ENCODE measurements at places on chromosomes 1 and 21. TPM values are rescaled to one million over a fixed set of nuclear protein-coding genes. Genes with fewer than 3 reads are reported as not detected.

TP73 gene
- under 0.01 TPM for total RNA-seq

NBPF4 gene
- total RNA-seq: not detected

RPTN gene
- 0.53 TPM for total RNA-seq

ADIPOR1 gene
- total RNA-seq: 178 TPM

AQP10 gene
- 0.13 TPM for total RNA-seq

OR2L8 gene
- total RNA-seq: not detected

LAMTOR2 gene
- total RNA-seq: 74.6 TPM

LENEP gene
- not detected for total RNA-seq

SNX7 gene
- total RNA-seq: 19.0 TPM

CACNA1E gene
- not detected for total RNA-seq

KIF26B gene
- 1.8 TPM for total RNA-seq

TCP10L gene
- 0.13 TPM for total RNA-seq

SPRR2F gene
- total RNA-seq: not detected

ARHGAP29 gene
- 7.9 TPM for total RNA-seq

TCHH gene
- under 0.01 TPM for total RNA-seq

JUN gene
- 66.2 TPM for total RNA-seq

CLCA4 gene
- 45.8 TPM for total RNA-seq

DCST2 gene
- total RNA-seq: under 0.01 TPM

ITLN1 gene
- not detected for total RNA-seq

RGL1 gene
- total RNA-seq: 0.26 TPM

TFF2 gene
- total RNA-seq: not detected

RBM11 gene
- total RNA-seq: 0.26 TPM

FABP3 gene
- total RNA-seq: 0.79 TPM

CFHR4 gene
- total RNA-seq: not detected

RNU1-2 gene
- total RNA-seq: 2,323 TPM

MUL1 gene
- 25.7 TPM for total RNA-seq

GNL2 gene
- total RNA-seq: 73.4 TPM

CAMSAP2 gene
- 96.9 TPM for total RNA-seq

IGSF9 gene
- 6.3 TPM for total RNA-seq

NEGR1 gene
- 0.26 TPM for total RNA-seq

ACOT7 gene
- 89.8 TPM for total RNA-seq

CD244 gene
- total RNA-seq: under 0.01 TPM

CCDC185 gene
- total RNA-seq: not detected

KRTAP12-3 gene
- total RNA-seq: not detected

PADI1 gene
- total RNA-seq: 32.8 TPM

GPR137B gene
- total RNA-seq: 5.6 TPM

BMP8A gene
- not detected for total RNA-seq

RORC gene
- total RNA-seq: 0.26 TPM

RYR2 gene
- total RNA-seq: not detected

VASH2 gene
- not detected for total RNA-seq

SHISAL2A gene
- total RNA-seq: not detected

OPTC gene
- total RNA-seq: not detected

MYBPH gene
- not detected for total RNA-seq

TLCD4 gene
- 0.53 TPM for total RNA-seq

HRNR gene
- under 0.01 TPM for total RNA-seq

FCER1G gene
- 0.26 TPM for total RNA-seq

GDAP2 gene
- total RNA-seq: 26.8 TPM

AMY2A gene
- total RNA-seq: not detected

RCOR3 gene
- 12.4 TPM for total RNA-seq

CTH gene
- 14.2 TPM for total RNA-seq

CBR3 gene
- total RNA-seq: 0.38 TPM

HCN3 gene
- 0.90 TPM for total RNA-seq

ANGPTL3 gene
- total RNA-seq: not detected

SPRR5 gene
- total RNA-seq: not detected

Data from bronchial epithelial cell (primary cell).